ENCODE measurements at places on chromosomes 11 and 22. TPM values are rescaled to one million over a fixed set of nuclear protein-coding genes. Genes with fewer than 3 reads are reported as not detected.

Gene CARNS1
- total RNA-seq: 3.3 TPM

Gene MPZL2
- total RNA-seq: 3.7 TPM

Gene VPREB1
- not detected for total RNA-seq

Gene OR52A5
- total RNA-seq: not detected

Gene POTEH
- total RNA-seq: not detected

DNA sequence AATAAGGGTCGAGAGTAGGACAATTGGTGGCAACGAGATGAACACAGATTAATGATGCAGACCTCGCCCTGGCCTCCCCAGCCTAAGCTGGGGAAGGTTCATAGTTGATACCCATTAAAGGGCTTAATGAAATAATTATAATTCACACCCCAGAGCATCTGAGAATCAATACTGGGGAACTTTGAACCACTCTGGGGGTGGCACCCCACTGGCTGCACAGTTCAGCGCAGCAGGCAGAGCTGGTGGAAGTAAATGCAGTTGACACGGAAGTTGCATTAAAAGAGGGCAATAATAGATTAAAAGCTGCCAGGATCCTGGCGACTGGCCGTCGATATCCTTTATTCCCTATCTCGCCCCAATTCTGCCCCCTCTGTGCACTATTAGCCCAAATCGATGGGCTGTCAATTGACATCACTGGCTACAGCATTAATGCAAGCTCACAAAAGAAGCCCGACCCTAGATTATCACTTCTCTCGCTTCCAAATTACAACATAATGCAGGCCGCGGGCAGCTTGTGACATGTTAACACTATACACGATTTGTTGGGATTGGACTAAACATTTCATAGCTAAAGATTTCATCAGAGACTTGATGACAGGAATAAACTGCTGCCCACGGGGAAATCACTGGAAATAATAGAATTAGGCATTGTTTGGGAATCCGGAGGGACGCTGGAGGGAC, 14.5 kb downstream of the HSPA8 start:
- DNase-seq: no peak

DNA sequence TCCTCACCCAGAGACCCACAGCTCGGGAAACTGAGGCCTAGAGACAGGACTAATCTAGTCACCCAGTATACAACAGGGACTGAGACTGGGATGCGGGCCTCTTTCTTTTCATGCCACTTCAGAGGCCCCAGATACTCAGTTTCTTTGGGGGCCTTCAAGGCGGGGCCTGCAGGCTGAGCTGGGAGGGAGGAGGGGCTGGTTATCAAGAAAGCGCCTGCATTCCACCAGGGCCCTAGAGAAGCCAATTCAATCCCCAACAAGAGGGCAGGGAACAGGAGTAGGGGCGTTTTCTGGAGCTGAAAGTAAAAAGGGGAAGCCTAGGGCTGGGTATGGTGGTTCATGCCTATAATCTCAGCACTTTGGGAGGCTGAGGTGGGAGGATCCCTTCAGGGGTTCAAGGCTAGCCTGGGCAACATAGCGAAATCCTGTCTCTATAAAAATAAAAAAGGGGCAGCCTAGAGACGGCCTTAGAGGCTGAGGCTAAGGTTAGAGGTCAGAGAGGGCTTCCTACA, 1.6 kb downstream of the ATG2A start:
- DNase-seq: no peak

DNA sequence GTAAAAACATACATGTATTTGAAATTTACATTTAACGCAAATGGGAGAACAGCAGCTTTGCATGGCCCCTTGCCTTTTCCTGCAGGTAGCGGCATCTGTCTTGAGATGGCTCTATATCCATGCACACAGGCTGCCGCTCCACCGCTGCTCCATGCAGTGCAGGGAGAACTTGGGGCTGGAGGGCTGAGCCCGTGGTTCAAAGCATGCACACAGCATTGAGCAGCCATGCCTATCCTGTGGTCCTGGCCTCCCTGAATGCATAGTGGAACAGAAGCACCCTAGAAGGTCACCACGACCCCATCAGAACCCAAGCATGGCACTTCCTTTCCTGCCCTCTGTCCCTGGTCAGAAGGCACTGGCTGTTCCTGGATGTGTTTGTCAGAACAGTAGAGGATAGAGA, 35.0 kb upstream of the TP53I11 start:
- DNase-seq: no peak

DNA sequence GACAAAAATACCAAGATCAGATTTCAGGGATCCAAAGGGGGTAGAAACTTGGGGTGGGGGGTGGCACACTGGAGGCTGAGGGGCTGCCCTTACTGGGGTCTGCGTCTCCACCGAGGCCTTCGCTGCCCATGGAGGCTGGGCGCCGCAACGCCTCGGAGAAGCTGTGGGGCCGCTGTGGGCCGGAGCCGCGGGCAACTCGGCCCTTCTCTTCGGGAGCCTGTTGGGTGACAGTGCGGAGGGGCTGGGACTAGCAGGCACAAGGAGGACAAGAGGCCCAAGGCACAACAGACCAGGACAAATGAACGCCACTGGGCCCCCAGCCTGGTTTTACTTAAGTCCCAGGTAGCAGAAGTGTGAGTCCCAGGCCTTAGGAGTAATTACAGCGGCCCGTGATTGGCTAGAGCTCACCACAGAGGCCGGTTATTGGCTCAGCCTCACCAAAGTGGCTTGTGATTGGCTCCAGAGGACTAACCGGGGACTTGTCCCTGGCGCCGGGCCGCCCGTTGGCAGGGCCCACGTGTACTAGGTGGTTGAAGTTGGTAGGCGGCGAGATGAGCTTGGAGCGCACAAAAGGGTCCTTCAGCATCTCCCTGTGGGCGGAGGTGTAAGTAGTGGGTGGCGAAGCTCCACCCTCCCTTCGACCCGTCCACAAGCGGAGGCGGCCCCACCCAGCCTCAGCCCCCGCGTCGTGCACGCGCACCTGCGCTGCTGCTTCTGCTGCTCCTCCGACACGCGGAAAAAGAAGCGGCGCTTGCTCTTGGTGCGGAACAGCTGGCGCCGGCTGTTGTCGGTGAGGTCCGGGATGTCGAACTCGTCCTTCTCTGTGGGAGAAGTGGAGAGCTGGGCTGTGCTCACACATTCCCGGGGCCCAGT, 16.5 kb upstream of the MEN1 start:
- no peak for DNase-seq

DNA sequence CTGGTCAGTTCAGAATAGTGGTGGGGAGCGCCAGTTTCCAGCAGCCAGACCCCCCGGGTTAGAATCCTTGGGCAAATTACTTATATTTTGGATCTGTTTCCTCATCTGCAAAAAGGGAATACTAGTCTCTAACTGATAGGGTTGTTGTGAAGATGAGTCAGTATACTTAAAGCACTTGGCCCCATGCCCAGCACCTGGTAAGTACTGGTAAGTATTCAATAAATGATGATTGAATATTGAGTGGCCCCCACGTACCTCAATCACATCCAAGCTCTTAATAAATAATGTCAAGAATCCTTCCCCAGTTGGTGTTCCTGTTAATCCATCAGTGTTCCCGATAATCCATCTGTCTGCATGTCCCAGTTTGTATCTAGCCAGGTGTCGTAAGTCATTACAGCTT, 12.1 kb downstream of the ACP2 start:
- DNase-seq: no peak

DNA sequence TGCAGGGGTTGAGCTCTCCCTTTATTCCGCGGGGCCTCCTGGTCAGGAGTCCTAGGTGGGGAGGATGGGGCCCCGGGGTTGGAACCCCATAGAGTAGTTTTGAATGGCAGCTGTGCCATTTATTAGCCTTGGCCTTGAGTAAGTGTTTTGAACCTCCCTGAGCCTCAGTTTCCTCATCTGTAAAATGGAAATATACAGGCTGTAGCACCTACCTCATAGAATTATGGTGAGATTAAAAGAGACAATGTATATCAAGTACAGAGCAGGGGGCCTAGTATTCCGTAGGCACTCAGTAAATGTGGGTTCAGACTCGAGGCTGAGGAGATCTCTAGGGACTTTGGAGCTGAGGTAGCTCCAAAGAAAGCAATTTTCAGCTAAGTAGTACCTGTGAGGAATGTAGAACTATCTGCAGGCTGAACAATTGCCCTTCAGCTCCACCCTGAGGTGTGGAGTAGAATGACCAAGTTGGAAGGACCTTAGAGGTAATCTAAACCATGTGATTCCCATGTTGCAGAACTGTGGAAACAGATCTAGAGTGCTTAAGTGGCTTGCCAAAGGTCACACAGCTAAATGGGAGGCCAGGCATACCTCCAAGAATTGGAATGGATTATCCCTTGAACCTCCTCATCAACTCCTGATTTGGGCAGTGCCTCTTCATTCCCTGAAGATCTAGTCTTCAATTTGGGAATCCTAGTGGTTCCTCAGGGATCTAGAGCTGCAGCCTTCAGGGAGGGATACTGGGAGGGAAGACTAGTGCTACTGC, 682 bp downstream of the PGAP2 start:
- peak; percentile 68 for DNase-seq

DNA sequence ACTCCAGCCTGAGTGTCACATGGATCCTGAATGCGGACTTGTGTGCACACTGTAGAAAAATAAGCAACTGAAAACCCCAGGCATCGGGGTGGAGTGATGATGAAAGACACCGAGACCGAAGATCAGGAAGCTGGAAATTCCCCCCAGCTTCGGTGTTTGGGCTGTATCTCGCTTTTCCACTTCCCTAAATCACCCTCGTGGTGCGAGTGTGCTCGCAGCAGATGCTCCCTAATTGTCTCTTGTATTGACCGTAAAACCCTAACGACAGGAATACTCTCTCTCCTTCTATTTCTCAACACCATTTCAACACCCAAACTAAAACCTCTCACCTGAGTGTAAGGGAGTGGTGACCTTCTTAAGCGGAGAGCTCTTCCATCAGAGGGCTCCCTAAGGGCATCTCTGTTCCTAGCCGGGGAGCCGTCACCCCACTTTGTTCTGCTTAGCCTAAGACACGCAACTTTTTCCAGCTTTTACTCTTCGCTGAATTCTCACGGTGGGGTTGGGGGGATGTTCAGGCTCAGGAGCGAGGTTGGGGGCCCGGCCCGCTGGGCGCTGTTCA, 635 bp upstream of the GRK3 start:
- DNase-seq: no peak

DNA sequence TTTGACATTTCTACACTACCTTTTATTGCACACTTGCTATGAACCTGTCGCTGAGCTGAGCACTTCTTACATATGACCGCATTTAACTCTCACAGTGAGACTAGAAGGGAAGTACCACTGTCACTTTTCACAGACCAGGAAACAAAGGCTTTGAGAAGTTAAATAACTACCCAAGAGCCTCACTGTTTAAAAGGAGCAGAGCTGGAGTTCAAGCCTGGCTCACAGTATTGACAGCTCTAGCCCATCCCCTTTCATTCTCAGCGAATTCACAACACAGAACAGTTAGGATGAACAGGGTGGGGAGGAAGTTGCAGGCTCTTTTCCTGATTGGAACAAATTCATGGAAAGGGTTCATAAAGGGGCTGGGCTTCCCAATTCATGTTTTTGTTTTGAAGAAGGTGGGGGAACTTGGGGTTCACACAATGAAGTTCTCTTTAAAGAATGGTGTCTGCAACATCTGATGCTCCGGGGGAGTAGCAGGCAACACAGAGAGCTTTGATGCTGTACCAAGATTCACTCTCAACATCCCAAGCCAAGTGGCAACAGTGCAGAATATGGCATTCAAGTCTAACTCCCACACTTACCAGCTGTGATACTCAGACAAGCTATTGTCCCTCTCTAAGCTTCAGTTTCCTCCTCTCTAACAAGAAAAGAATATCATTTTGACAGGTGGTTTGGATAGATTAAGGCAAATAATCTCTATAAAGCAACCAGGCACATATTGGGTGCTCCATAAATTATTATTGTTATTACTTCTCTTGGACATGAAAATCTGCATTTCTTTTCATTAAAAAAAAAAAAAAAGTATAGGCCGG, 17.2 kb downstream of the SCGB1A1 start:
- no peak for DNase-seq

GRCh38 chr11:73087730-73088129, 54.4 kb downstream of the FCHSD2 start:
- no peak for DNase-seq

- DNase-seq: no peak
Observed at GRCh38 chr11:124869331-124869730, 4.1 kb downstream of the ROBO3 start.

Measured in CD4-positive, alpha-beta memory T cell (primary cell).